Mesothelial cell of epicardium (in vitro differentiated cells): ENCODE measurements at places on chromosomes 12 and 14.
A peak's percentile ranks its signal among the peaks of the same experiment; 100 is the strongest.

- peak within 1 kb of the TSS; percentile 98 for H3K27ac ChIP-seq
- peak within 1 kb of the TSS; percentile 94 for H3K4me3 ChIP-seq
- peak; percentile 38 for DNase-seq
- no peaks in the 10 kb centered on the region for H3K36me3 ChIP-seq
- H3K27me3 ChIP-seq = peaks cover 2% of the 10 kb centered on the region
- H3K4me1 ChIP-seq = peaks cover 22% of the 10 kb centered on the region
Observed at GRCh38 chr14:37172024-37172869, at the start of gene SLC25A21. Gene SLC25A21 (minus strand): TSS chr14:37172606.

DNA sequence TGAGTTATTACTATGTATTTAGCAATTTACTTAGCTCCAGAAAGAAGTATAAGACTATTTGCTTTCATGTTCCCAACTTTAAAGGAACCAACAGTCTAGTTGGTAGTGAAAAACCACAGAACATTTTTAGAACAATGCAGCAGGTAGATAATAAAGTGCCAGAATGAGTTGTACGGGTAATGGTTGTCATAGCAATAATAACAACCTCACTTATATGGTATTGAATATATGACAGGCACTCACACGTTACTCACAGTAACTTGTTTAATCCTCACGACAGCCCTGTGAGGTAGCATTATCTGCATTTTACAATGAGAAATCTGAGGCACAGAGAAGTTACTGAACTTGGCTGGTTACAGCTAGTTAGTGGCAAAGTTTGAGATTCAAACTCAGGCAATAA lies 10.6 kb upstream of the GAPDH start:
- peaks cover 54% of the 10 kb centered on the region for H3K36me3 ChIP-seq
- no peak for DNase-seq
- H3K4me1 ChIP-seq = peaks cover 25% of the 10 kb centered on the region
- peak overlapping the region; percentile 27 for H3K27ac ChIP-seq
- no peaks in the 10 kb centered on the region for H3K27me3 ChIP-seq
- no peak overlapping the region for H3K4me3 ChIP-seq

GRCh38 chr12:3820122-3820521 lies 53.1 kb downstream of the PARP11 start:
- H3K4me1 ChIP-seq = no peaks in the 10 kb centered on the region
- H3K27ac ChIP-seq = no peak overlapping the region
- no peak overlapping the region for H3K4me3 ChIP-seq
- H3K27me3 ChIP-seq = no peaks in the 10 kb centered on the region
- peaks cover 11% of the 10 kb centered on the region for H3K36me3 ChIP-seq

DNA sequence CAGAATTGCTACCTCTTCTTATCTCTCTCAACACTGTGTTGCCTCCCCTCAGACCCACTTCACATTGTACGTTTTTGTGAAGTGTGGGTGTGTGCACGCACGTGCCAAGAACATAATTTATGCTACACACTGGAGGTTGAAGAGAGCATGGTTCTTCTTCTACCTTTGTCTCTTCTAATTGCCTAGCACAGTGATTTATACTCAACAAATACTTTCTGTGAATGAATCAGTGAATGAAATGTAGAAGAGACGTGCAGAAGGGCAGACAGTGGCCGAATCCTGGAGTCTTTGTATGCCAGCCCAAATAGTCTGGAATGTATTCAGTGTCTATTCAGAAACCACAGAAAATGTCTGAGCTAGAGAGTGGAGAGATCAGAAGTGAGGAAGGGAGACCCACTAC lies 4.6 kb upstream of the SAMD4A start:
- no peak for DNase-seq
- H3K4me3 ChIP-seq = no peak overlapping the region
- H3K27me3 ChIP-seq = no peaks in the 10 kb centered on the region
- peak overlapping the region; percentile 64 for H3K27ac ChIP-seq
- no peaks in the 10 kb centered on the region for H3K36me3 ChIP-seq

DNA sequence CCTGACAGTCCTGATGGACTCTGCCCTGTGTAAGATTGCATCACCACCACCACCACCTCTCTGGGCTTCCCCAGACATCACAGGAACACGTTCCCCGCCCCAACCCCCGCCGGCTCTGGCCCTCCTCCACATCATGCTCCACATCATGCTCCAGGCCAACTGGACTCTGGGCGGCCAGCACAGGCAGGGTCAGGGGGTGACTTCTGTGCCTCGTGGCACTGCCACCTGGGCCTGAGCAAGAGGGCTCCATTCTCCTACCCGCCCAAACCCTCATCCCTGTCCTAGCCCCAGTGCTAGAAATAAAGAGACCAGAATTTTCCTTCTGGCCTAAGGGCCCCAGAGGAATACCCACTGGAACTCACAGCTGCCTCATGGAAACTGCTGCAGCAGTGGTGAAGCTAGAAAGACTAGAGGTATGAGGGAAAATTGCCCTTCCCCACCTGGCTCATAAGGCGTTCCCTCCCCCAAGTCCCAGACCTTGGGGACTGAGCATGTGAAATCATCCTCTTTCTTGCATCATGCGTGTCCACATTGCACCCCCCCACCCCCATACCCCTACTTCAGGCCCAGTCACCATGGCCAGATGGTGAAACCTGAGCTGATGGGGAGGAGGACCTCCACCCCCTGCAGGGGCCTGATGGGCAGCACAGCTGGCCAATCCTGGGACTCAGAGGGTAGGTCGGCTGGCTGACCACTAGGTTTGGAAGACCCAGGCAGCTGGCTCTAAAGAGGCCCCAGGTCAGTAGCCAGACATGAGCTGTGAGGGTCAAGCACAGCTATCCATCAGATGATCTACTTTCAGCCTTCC lies at the start of gene INHBE:
Gene INHBE, plus strand, starts transcription at position 742 of the 808 bp plus-strand sequence. CDS start 230 bp downstream, outside the sequence.
- peak within 1 kb of the TSS; percentile 20 for H3K4me3 ChIP-seq
- H3K27me3 ChIP-seq = peaks cover 14% of the 10 kb centered on the region
- DNase-seq = no peak
- H3K36me3 ChIP-seq = no peaks in the 10 kb centered on the region

DNA sequence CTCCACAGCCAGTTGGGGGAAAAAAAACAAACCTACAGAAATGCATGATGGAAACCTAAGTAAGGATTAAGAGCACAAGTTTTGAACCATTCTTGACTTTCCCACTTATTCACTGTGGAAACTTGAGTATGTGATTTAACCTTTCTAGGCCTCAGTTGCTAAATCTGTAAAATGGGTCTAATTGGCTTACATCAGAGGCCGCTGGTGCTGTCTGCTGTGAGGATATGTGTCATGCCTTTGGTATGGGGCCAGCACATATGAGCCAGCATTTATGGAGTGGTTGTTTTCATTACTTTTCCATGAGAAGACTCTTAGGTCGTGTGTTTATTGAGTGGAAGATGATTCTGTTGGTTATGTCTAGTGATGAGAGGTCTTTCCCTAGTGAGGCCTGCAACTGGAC lies 102.4 kb downstream of the ESR2 start:
- H3K4me1 ChIP-seq = peaks cover 16% of the 10 kb centered on the region
- no peaks in the 10 kb centered on the region for H3K27me3 ChIP-seq
- no peak overlapping the region for H3K27ac ChIP-seq
- peaks cover 13% of the 10 kb centered on the region for H3K36me3 ChIP-seq
- no peak overlapping the region for H3K4me3 ChIP-seq
- DNase-seq = no peak

- no peak overlapping the region for H3K27ac ChIP-seq
- no peak for DNase-seq
- no peaks in the 10 kb centered on the region for H3K36me3 ChIP-seq
- no peak overlapping the region for H3K4me3 ChIP-seq
- no peaks in the 10 kb centered on the region for H3K4me1 ChIP-seq
Observed at GRCh38 chr14:82126006-82126405, 592.4 kb upstream of the SEL1L start.

DNA sequence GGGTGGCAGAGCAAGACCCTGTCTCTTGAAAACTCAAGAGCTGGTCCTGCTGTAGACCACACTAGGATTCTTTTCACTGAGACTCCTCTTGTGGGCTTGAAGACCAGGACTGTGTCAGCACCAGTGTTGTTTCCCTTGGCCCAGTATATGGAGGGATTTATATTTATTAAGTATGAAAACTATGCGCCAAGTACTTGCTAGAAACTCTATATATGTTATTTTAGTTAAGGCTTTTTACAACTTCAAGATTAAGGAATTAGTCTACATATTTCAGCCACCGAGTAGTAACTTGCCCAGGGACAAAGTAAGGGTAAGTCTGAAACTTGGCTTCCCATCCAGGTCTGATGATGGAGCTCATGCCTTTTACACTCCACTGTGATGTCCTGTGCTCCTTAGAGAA lies 488.4 kb downstream of the PCNX1 start:
- H3K27me3 ChIP-seq = no peaks in the 10 kb centered on the region
- no peaks in the 10 kb centered on the region for H3K36me3 ChIP-seq

DNA sequence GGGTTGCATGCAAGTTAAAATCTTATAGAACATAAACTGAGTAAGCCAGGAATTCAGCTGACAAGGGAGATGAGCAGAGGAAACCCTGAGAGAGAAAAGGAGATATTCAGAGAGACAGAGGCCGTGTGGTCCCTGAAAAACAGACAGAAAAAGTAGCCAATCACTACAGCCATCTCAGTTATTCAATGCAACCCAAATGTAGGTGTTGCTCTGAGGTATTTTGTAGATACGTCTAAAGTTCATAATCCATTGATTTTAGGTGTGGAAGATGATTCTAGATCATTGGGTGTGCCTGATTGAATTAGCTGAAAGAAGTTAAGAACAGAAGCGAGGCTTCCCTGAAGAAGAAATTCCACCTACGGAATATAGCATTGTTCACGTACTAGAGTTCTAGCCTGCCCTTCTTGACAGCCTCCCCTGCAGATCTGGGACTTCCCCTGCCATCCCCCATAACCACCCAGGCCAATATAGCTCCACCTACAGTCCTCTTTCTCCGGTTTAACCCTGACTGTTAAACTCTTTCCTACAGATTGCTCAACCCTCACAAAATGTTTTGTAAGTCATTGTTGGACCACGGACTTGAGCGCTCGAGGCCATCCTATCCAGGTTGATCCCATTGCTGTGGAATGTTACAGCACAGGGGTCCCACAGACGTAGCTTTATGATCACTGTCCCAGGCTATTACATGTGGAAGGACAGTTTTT lies 21.7 kb downstream of the AICDA start:
- H3K27ac ChIP-seq = no peak overlapping the region
- DNase-seq = no peak

DNA sequence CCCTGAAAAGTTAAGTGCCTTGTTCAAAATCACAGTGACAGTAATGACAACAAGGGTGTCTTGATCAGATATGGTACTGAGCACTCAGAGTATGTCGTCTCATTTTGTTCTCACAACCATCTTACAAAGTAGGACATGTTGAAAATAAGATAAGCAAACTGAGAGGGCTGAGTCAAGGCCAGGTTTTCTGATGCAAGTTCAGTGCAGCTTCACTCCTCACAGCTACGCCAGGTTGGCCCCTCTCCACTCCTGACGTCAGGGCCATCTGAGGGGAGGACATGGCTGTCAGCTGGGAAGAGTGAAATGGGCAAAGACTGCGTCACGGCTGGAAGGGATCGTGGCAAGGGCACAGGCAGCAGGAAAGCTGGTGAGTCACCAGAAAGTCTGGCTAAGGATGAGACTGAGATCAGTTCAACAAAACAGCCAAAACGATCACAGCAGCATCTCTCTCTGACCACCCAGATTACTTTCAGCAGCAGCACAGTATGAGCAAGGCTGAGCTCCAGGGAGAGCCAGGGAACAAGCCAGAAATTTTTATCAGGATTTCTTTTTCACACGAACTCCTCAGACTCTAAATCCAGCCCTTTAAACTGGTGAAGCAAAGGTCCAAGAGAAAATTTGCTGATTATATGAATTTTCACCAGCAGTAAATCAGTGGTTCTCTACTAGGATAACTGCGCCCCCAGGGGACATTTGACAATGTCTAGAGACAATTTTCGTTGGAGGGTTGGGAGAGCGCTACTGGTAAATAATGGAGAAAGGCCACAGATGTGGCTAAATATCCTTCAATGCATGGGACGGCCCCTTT lies 297.9 kb upstream of the AMIGO2 start:
- H3K36me3 ChIP-seq = no peaks in the 10 kb centered on the region
- no peak for DNase-seq
- peak overlapping the region; percentile 60 for H3K27ac ChIP-seq
